ENCODE measurements at places on chromosomes 2 and 18.

- DNase-seq, result no peak
Observed at GRCh38 chr2:13193075-13193474, 476.3 kb downstream of the TRIB2 start.

GRCh38 chr2:27890924-27891672 is 569 bp downstream of the BABAM2 start:
- DNase-seq, result peak; percentile 25

DNA sequence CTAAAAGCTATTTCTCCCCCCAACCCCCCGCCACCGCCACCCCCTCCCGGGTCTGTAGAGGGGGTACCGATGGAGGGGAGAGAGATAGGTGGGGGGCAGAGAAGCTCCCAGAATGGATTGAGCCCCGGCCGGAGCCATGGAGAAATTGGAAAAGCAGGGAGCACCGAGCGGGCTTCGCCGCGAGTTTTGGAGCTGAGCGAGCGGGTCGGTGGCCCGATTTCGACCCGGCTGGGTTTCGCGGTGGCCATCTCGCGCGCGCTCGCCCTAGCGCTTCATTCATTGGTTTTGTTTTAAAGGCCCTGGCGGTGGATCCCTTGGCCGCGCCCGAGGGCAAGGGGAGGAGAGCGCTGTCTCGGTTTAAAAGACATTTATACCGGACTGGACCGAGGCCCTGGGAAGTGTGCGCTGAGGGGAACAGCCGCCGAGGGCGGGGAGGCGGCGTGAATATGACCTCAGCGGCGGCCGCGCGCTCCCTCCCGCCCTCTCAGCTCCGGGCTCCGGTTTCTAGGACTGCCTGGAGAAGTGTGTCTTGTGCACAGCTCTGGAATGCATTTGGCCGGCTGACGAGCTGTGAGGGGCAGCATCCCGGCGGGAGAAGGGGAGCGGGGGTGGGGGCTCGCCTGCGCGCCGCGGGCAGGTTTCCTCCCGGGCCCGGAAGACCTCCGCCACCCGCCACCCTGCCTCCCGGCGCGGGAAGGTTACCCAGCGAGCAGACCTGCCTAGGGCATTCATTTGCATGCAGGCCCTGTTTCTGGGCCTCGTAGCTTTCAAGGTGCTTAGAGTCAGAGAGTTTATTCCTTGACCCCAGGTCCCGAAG is 1.7 kb upstream of the SMAD7 start:
- DNase-seq, result peak; percentile 85

DNA sequence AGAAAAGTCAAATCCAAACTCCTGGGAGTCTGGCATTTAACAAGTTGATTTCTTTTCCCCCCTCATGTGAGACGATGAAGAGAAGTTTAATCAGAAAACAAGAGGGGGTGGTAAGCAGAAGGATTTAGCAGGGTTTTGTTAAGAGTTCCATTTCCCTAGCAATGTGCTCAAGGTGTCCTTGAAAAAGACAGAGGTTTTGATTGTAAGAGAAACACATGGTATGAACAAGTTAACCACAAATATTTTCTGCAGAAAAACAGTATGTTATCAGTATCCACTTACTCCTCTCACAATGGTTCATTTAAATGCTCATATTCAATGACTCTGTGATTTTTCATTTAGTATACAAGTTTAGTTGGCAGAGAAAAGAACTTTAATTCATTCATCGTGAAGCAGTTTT is 26.8 kb downstream of the LAMA1 start:
- DNase-seq, result no peak

GRCh38 chr2:20356042-20356441 is 5.4 kb upstream of the PUM2 start:
- DNase-seq, result no peak

- DNase-seq, result no peak
Observed at GRCh38 chr2:232466221-232466620, 10.3 kb downstream of the ALPI start.

GRCh38 chr2:188519136-188519535 is 227.5 kb downstream of the GULP1 start:
- no peak for DNase-seq

- DNase-seq, result no peak
Observed at GRCh38 chr18:54284535-54284934, 15.2 kb downstream of the POLI start.

- DNase-seq, result no peak
Observed at GRCh38 chr2:204625135-204625534, 79.9 kb downstream of the PARD3B start.

DNA sequence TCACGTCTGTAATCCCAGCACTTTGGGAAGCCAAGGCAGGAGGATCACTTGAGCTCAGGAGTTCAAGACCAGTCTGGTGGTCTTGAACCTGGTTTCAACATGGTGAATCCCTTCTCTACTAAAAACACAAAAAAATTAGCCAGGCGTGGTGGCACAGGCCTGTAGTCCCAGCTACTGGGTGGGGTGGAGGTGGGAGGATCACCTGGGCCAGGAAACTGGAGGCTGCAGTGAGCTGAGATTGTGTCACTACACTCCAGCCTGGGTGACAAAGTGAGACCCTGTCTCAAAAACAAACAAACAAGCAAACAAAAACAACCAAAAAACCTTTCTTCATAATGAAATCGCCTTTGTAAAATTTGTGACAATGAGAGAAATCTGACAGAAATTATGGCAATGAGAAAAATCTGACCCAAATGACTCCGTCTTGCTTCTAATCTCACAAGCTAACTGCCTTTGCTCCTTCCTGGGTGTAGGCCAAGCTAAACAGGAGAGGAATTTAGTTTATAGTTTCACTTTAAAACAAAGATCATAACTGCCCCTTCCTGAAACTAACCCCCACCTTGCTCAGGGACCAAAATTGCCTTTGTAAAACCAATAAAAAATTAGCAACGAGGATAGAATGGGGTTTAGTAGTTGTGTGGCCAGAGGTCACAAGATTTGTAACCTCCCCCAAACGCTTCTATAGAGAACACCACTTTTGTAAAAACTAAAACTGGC is 60.7 kb upstream of the KIF5C start:
- DNase-seq, result no peak

All from anterior cingulate cortex (tissue), 58 donors.